Dorsolateral prefrontal cortex (tissue), 122 donors: ENCODE measurements at places on chromosomes 4 and X. TPM values are rescaled to one million over a fixed set of nuclear protein-coding genes. Genes with fewer than 3 reads are reported as not detected.

TBX22 gene
- not detected for total RNA-seq

STATH gene
- total RNA-seq, result not detected

PRSS12 gene
- 0.94 TPM for total RNA-seq

TMEM271 gene
- total RNA-seq, result 27.4 TPM

ATP7A gene
- 7.7 TPM for total RNA-seq

PTPN13 gene
- total RNA-seq, result 56.6 TPM

COX7B2 gene
- total RNA-seq, result not detected

PPEF1 gene
- total RNA-seq, result 6.0 TPM

GYPB gene
- total RNA-seq, result not detected

LINC00632 gene
- 8,966 TPM for total RNA-seq

CT45A5 gene
- not detected for total RNA-seq

HPSE gene
- total RNA-seq, result 2.2 TPM

ARHGAP4 gene
- 16.8 TPM for total RNA-seq

HSFX3 gene
- not detected for total RNA-seq

SAGE1 gene
- total RNA-seq, result 0.41 TPM

FSTL5 gene
- 15.2 TPM for total RNA-seq

KLB gene
- total RNA-seq, result not detected

TMPRSS11D gene
- not detected for total RNA-seq

PAGE1 gene
- not detected for total RNA-seq

GCNA gene
- total RNA-seq, result 3.4 TPM

USP17L19 gene
- total RNA-seq, result not detected
